ENCODE measurements at places on chromosomes 6 and 20. TPM values are rescaled to one million over a fixed set of nuclear protein-coding genes. Genes with fewer than 3 reads are reported as not detected.

Gene CALHM4
- not detected for polyA plus RNA-seq

Gene PLCB1
- 5.5 TPM for polyA plus RNA-seq

Gene CLVS2
- polyA plus RNA-seq = not detected

Gene PTK6
- polyA plus RNA-seq = 0.06 TPM

Gene HMGCLL1
- not detected for polyA plus RNA-seq

Gene ZSCAN12
- polyA plus RNA-seq = 0.88 TPM

Gene THBS2
- 76.4 TPM for polyA plus RNA-seq

Gene PHACTR3
- polyA plus RNA-seq = not detected

Gene SLC17A3
- polyA plus RNA-seq = not detected

GRCh38 chr6:73798592-73798991 is 102.6 kb downstream of the CD109 start:
- H3K4me1 ChIP-seq = peaks cover 47% of the 10 kb centered on the region
- H3K36me3 ChIP-seq = no peaks in the 10 kb centered on the region
- H3K27ac ChIP-seq = peak overlapping the region; percentile 72
- no peaks in the 10 kb centered on the region for H3K27me3 ChIP-seq
- peak; percentile 97 for DNase-seq

GRCh38 chr6:137902699-137903098 is 35.6 kb downstream of the TNFAIP3 start:
- no peaks in the 10 kb centered on the region for H3K36me3 ChIP-seq
- H3K4me3 ChIP-seq = no peak overlapping the region
- DNase-seq = no peak
- no peak overlapping the region for H3K27ac ChIP-seq
- no peaks in the 10 kb centered on the region for H3K27me3 ChIP-seq

DNA sequence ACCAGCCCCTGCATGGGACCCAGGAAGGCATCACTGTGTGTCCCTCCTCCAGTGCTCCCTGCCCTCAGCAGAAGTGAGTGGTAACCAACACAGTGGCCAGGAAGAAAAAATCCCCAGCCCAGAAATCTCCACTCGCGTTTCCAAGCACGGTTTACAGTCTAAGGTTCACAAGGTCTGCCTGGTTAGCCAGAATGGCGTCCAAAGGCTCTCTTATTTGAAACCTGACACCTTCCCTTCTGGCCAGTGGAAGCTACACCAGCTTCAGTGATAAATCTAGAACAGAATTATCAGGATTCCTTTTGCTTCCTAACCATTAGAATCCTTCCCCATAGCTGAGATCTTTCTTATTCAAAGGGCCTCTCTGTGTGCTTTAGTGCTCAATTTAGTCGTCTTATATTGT is 9.2 kb downstream of the LY86 start:
- H3K36me3 ChIP-seq = no peaks in the 10 kb centered on the region
- H3K27ac ChIP-seq = no peak overlapping the region
- no peaks in the 10 kb centered on the region for H3K27me3 ChIP-seq
- DNase-seq = no peak
- no peak overlapping the region for H3K4me3 ChIP-seq

DNA sequence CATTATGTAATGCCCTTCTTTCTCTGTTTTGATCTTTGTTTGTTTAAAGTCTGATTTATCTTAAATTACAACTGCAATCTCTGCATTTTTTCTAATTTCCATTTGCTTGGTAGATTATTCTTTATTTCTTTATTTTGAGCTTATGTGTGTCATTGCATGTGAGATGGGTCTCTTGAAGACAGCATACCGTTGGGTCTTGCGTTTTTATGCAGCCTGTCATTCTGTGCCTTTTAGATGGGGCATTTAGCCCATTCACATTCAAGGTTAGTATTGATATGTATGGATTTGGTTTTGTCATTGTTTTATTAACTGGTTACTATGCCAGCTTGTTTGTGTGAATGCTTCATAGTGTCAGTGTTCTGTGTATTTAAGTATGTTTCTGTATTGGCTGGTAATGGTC is 84.9 kb upstream of the HMGCLL1 start:
- no peak overlapping the region for H3K27ac ChIP-seq
- no peaks in the 10 kb centered on the region for H3K36me3 ChIP-seq
- no peaks in the 10 kb centered on the region for H3K4me1 ChIP-seq
- no peak overlapping the region for H3K4me3 ChIP-seq

DNA sequence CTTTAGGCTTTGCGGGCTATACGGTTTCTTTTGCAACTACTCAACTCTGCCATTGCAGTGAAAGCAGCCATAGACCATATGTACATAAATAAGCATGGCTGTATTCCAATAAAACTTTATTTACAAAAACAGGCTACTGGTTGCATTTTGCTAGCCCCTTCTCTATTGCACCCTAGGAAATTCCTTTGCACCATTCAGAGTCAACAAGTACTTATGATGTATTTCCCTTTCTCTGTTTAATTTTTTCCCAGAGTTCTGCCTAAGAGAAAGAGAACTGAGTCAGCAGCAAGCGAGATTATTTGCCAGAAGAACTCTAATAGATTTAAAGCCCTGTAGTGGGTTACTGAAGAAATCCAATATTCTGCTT is 33.8 kb downstream of the ADGRF1 start:
- no peak for DNase-seq
- H3K27me3 ChIP-seq = peaks cover 11% of the 10 kb centered on the region
- H3K36me3 ChIP-seq = no peaks in the 10 kb centered on the region
- no peak overlapping the region for H3K4me3 ChIP-seq

- H3K36me3 ChIP-seq = no peaks in the 10 kb centered on the region
- H3K4me3 ChIP-seq = 0 out of 2 replicates have a peak overlapping the region, but pooled peaks have one; percentile 5
- H3K4me1 ChIP-seq = peaks cover 13% of the 10 kb centered on the region
- DNase-seq = peak; percentile 88
- H3K27ac ChIP-seq = peak overlapping the region; percentile 98
Observed at GRCh38 chr6:169171951-169172350, 81.7 kb downstream of the THBS2 start.

GRCh38 chr20:63023936-63024571 is 17.3 kb upstream of the BHLHE23 start:
- DNase-seq = no peak
- no peaks in the 10 kb centered on the region for H3K36me3 ChIP-seq
- H3K27me3 ChIP-seq = peaks cover 63% of the 10 kb centered on the region
- H3K27ac ChIP-seq = no peak overlapping the region

DNA sequence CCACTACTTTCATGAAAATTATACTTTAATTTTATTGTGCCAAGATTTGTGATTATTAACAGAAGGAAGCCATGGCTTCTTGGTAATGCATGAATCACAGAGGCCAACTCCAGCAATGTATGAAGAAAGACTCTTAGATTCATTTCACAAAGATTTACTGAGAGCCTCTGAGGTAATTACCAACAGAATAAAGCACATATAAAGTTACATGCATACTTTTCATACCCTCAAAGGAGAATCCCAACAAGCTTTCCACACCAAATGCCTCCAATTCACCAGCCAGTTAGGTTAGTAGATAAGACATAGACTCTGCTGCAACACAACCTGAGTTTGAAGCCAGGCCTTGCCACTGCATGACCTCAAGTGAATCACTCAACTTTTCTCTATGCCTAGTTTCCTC is 41.9 kb downstream of the HBS1L start:
- DNase-seq = peak; percentile 84
- H3K27ac ChIP-seq = peak overlapping the region; percentile 55
- no peak overlapping the region for H3K4me3 ChIP-seq
- H3K4me1 ChIP-seq = peaks cover 26% of the 10 kb centered on the region
- no peaks in the 10 kb centered on the region for H3K27me3 ChIP-seq

- 0 out of 2 replicates have a peak overlapping the region, but pooled peaks have one; percentile 1 for H3K4me3 ChIP-seq
- peaks cover 18% of the 10 kb centered on the region for H3K4me1 ChIP-seq
- peak; percentile 79 for DNase-seq
- H3K36me3 ChIP-seq = no peaks in the 10 kb centered on the region
- H3K27ac ChIP-seq = peak overlapping the region; percentile 50
- H3K27me3 ChIP-seq = no peaks in the 10 kb centered on the region
Observed at GRCh38 chr6:119308048-119308570, 41.5 kb downstream of the MAN1A1 start.

DNA sequence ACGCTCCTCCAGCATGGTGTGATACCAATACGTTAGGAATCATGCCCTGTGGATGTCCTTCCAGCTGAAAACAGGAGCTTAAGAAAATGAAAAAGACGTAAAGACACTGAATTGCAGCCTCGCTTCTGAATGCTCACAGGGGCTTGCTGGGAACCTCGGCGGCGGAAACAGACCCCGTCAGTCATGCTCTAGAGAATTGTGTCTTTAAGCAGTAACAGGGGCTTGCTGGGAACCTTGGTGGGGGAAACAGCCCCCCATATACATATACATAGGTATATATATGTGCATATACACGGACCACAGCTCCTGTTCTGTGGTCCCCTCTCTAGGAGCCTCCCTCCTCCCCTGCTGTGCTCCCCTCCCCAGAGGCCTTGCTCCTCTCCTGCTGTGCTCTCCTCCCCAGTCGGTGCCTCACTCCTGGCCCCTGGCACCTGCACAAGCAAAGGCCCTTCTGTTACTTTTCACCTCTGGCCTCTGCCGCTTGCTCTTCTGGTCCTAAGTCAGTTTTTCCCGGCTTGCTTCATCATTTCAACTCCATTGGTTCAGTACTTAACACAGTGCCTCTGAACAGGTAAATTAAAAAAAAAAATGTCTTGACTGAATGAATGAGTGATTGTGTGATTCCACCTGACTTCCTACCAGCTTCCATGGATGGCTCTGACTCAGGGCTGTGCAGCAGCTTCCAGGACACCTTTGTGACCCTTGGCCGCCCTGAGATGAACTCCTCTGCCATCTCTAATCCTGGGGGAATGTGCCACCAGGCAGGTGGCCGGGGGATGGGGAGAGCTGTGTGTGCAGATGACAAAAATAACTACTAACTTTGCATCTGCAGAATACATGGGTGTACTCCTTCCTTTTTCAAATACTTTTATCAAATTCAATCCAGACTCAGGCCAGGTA is 246.1 kb downstream of the SMOC2 start:
- no peak overlapping the region for H3K4me3 ChIP-seq
- no peak for DNase-seq

- no peak overlapping the region for H3K27ac ChIP-seq
- H3K4me1 ChIP-seq = no peaks in the 10 kb centered on the region
- H3K4me3 ChIP-seq = peak overlapping the region; percentile 74
- DNase-seq = peak; percentile 63
Observed at GRCh38 chr6:31356216-31356945, 598 bp downstream of the HLA-B start.

All from GM23248 (cell line).